NCI-H1930 (cell line): ENCODE measurements at places on chromosomes 12 and 14.

- DNase-seq, result no peak
These were observed 51.4 kb upstream of the GPR132 start for GRCh38 chr14:105116451-105117256.

- DNase-seq, result no peak
These were observed 153.5 kb upstream of the HMGA2 start for GRCh38 chr12:65670775-65671174.

GRCh38 chr12:252636-253035 is 10.0 kb downstream of the SLC6A13 start:
- DNase-seq, result no peak

DNA sequence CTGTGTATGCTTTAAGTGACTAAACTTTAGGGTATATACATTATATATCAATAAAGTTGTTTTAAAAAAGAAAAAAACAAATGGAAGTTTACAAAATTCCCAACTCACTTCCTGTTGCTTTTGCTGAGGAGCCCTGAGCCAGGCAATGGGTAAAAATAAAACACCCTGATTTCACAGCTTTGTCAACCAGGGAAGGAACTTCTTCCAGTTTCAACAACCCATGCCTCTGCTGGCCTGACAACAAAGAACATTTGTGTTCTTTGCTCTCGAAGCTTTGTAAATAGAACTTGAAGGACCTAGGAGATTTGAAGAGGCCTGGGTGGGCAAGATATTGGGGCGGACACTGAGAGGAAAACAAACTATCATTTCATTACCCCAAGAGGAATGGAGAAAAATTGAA is 141.2 kb upstream of the NOS1 start:
- no peak for DNase-seq

DNA sequence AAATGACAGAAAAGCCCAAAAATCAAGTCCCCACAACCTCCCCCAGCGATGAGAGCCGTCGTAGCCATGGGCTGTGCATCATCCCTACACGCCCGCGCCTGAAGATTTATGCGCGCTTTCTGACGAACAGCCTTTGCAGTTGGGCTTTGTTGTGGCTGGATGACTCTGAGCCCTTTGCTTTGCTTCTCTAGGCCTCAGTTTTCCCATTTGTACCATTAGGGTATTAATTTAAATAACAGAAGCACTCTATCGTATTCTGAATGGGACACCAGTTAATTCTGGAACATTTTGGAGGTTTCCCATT is 24.2 kb downstream of the SFSWAP start:
- no peak for DNase-seq

DNA sequence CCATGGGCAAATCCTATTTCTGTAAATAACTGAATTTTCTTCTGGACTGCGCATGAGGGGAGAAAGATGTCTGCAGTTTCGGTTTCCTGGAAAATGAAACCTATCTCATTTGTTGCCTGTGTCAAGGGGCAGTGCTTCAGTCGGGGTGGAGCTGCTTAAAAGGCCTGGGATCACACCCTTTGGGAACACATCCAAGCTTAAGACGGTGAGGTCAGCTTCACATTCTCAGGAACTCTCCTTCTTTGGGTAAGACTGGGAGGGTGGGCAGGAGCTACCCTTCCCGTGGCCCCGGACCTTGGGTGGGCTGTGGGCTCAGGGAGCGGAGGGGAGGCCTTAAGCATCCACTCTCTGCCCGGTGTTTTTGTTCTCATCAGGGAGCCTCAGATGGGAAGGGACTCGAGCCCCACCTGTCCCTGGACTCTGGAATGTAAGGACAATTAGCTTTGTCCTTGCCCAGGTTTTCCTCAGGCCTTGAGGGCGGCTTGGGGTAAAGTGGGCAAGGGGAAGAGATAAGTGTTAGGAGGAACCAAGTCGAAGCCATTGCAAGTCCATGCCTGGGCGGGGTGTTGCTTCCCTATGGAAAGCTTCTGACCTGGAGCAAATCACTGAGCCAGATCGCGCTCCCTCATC is at the start of gene IFI27:
Gene IFI27 (plus strand): TSS at position 185 of the 630 bp plus-strand sequence.
- DNase-seq, result no peak
